ENCODE measurements at places on chromosomes 4 and X.

GRCh38 chr4:26807330-26807729 lies 53.3 kb upstream of the STIM2 start:
- DNase-seq, result no peak

DNA sequence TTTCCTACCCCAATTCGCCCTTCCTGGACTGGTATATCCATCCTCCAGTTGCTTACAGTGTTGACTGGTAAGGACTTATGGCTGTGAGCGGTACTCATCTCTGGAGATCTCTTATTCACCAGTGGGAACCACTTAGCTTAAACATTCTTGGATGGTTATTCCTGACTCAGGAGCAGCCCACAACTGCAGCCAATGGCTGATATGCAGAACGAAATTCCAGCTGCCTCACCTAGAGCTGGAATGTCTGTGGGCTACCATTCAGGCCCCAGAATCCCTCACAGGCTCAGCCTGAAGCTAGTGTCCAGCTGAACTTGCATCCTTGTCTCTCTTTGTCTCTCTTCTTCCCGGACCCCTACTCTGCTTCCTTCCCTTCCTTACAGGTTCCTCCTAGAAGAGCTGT lies 138.9 kb upstream of the SMIM31 start:
- no peak for DNase-seq

GRCh38 chr4:82223715-82224114 lies 150.1 kb downstream of the HNRNPD start:
- peak; percentile 52 for DNase-seq

- no peak for DNase-seq
Measured at GRCh38 chr4:163505374-163505773, 10.9 kb downstream of the TMA16 start.

- no peak for DNase-seq
Measured at GRCh38 chr4:18051281-18051680, 29.7 kb upstream of the LCORL start.

- DNase-seq, result no peak
Measured at GRCh38 chr4:188008377-188008776, 12.8 kb downstream of the ZFP42 start.

GRCh38 chr4:174225349-174226049 lies 58.0 kb downstream of the FBXO8 start:
- no peak for DNase-seq

DNA sequence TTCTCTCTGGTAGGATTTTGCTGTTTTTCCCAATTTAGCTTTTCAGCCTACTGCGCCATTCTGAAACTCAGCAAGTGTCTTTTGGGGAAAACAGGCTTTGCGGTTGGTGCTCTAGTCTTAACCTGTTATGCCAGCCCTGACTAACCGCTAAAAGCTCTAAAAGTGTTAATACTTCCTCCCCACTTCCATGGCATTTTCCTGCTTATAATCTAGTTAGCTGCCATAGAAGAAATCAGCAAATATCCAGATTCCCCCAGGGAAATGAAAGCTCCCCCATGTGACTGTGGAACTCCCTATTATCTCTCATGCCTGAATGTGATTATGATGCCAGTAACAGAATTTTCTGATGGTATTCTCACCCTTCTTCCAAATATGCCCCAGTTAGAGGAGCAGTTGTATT lies 28.7 kb upstream of the GYPA start:
- no peak for DNase-seq

GRCh38 chr4:174281182-174281737 lies 2.2 kb downstream of the FBXO8 start:
- DNase-seq, result no peak

GRCh38 chr4:95077864-95078263 lies 320.1 kb downstream of the BMPR1B start:
- no peak for DNase-seq

DNA sequence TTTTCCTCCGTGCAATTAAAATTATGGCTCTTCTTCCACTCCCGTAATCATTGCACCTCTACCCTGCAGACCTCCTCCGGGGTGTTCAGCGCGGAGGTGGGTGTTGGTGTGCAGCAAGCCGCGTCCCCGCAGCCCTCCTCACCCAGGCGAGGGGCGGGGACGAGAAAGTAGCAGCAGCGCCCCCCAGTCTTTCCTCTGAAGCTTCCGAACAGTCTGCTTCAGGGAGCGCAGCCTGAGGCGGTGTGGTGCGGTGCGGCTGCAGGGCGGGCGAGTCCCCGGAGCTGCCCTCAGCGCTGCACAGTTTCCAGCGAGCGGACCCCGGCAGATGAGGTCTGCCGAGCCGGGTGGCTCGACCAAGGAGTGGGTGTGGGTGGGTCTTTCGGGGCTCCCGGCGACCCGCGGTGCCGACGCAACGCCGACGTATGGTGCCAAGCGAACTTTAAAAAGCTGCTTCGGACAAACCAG lies at the start of gene FRAS1:
Gene FRAS1 (plus strand): TSS at position 189 of the 465 bp plus-strand sequence. CDS start 687 bp downstream, outside the sequence.
- peak; percentile 5 for DNase-seq

GRCh38 chr4:6283282-6283681 lies 13.6 kb downstream of the WFS1 start:
- DNase-seq, result no peak

- DNase-seq, result no peak
Measured at GRCh38 chr4:82561786-82562563, at the start of gene TMEM150C. Gene TMEM150C, minus strand, starts transcription at chr4:82561988. Its CDS starts 57,331 bp downstream, at chr4:82504657.

- DNase-seq, result peak; percentile 74
Measured at GRCh38 chrX:46978341-46979291, 66.4 kb downstream of the JADE3 start.

- no peak for DNase-seq
Measured at GRCh38 chr4:83830138-83830888, 294.4 kb downstream of the GPAT3 start.

- DNase-seq, result no peak
Measured at GRCh38 chrX:29587107-29587506, 628.3 kb upstream of the MAGEB2 start.

- DNase-seq, result no peak
Measured at GRCh38 chr4:54723820-54724219, 66.1 kb downstream of the KIT start.

DNA sequence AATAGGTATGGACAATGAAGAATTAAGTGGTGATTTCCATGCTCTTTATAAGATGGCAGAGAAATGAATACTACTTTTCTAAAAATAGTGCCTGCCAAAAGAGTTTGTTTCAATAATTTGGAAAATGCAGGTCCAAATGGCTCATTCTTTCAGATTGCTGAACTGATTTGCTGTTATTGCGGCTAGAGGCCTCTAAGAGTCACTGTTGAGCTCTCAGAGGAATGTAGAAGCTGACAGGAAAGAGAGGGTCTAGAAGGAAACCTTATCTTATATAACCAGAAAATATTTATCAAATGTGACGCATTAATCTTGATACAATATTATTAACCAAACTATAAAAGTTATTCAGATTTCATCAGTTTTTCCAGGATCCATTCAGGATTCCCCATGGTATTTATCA lies 65.7 kb upstream of the PAGE1 start:
- DNase-seq, result peak; percentile 23

DNA sequence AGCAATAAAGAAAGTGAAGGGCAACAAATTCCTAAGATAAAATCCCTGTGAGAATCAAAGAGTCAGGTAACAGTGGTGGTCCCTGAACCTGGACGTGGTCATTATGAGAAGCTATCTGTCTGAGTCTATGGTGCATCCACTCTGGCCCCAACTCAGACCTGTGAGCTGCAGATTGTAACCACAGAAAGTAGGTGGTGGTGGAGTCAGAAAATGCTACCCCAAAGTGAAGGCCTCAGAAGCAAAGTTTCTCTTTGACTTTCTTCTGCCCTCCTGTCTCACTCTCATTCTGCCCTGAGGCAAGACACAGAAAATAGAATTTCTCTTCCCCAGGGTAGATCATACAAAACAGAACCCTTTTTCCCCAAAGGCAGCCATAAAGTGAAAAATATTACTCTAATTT lies 84.1 kb upstream of the NEIL3 start:
- DNase-seq, result no peak

GRCh38 chr4:111113591-111113990 lies 490.7 kb upstream of the PITX2 start:
- no peak for DNase-seq

DNA sequence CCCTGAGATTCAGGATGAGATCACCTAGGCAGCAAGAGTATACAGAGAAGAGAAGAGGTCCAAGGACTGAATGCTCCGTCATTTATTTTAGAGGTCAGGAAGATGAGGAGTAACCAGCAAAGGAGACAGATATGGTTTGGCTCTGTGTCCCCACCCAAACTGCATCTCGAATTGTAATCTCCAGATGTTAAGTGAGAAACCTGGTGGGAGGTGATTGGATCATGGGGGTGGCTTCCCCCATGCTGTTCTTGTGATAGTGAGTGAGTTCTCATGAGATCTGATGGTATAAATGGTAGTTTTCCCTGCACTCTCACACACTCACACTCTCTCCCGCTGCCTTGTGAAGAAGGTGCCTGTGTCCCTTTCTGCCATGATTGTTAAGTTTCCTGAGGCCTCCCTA lies 60.8 kb downstream of the MID1IP1 start:
- no peak for DNase-seq

GRCh38 chr4:33054656-33055196 lies 2334.6 kb downstream of the PCDH7 start:
- no peak for DNase-seq

DNA sequence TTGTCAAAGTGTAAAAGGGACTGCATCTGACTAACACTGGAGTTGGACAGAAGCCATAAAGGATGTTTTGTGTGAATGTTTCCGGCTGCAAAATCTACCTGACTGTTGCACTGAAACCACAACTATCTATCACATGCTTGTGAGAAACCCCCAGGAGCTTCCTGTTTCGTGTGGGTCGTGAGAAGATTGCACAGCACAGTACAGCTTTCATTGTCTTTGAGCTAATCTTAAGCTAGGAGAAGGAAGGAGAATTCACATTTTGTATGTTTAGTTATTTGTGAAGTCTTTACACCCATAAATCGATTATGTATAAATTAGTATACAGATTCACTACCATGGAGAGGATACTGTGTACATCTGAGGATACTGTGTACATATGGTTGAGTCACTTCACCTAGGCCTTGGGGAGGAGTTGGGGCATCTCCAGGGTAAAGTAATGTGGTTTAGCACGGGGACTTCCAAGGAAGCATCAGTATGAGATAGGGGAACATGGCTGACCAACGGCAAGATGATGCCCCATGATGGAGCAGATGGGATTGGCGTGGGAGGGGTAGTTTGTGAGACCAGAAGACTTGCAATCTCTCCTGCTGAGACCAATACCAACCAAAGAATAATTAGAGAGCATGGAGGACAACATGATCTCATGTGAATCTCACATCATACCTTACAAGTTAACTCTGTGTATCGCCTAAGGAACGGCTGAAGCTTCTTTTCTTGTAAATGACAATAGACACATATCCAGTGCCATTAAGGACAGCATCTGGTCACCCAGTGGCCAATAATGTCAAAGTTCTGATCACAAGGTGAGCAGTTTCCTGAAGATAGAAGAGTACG lies 43.1 kb upstream of the FAM9C start:
- peak; percentile 93 for DNase-seq

DNA sequence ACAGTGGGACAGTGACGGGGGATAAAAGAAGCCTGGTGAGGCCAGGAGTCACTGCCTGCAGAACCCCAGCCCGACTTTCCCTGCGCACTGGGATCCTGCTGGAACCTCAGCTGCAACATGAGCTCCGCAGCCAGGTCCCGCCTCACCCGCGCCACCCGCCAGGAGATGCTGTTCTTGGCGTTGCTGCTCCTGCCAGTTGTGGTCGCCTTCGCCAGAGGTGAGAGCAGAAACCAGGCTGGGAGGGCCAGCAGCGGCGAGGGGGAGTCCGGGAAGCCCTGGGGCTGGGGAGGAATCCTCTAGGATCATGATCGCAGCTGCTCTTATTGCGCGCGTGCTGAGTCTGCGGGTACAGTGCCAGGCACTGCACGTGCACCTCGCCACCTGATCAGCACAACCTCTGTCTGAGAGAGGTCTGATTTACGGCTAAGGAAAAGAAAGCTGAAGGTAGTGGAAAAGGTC lies at the start of gene PF4V1:
Gene PF4V1 (plus strand): TSS at position 51 of the 459 bp plus-strand sequence. CDS start 67 bp downstream, at position 118.
- no peak for DNase-seq

- no peak for DNase-seq
Measured at GRCh38 chr4:147782087-147782781, 50.3 kb downstream of the ARHGAP10 start.

DNA sequence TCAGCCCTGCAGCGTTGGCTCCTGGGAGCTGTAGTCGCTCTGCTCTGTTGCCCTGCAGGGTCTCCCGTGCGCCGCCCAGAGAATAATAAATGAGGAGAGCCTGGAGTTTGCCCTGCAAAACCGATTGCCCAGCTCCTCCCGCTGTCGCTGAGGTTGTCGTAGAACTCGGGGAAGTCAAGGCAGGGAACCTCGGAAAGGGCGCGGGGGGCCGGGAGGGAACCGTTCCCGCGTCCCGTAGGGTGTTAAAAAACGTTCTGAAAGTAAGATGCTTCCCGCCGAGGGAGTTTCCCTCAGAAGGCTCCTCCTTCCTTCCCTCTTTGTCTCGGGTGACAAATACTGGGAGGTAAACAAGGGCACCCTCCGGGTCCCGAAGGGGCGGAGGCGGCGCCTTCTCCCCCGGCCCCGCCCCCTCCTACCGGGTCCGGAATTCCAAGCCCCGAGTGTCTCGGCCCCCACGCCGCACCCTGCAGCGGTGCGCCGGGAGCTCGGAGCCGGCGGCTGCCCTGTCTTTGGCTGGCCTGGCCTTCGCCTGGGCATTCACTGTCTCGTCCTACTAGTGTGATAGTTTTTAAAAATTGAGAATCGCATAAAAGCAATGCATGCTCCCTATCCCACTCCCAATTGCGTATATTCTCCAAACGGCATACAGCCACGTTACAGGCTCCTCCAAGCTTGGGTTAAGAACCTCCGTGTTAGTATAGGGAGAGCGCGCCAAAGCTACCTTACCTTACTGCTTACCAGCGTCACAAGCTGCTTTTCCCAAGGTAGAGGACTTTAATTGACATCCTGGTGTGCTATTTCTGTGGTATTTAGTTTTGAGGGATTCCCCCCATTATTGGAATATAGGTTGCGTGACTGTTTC lies 964 bp upstream of the HMGB2 start:
- peak; percentile 1 for DNase-seq

- DNase-seq, result no peak
Measured at GRCh38 chr4:24013668-24014422, 124.0 kb upstream of the PPARGC1A start.

- no peak for DNase-seq
Measured at GRCh38 chr4:5927116-5927515, 34.2 kb upstream of the CRMP1 start.

GRCh38 chr4:20353646-20354045 lies 101.9 kb downstream of the SLIT2 start:
- DNase-seq, result no peak

DNA sequence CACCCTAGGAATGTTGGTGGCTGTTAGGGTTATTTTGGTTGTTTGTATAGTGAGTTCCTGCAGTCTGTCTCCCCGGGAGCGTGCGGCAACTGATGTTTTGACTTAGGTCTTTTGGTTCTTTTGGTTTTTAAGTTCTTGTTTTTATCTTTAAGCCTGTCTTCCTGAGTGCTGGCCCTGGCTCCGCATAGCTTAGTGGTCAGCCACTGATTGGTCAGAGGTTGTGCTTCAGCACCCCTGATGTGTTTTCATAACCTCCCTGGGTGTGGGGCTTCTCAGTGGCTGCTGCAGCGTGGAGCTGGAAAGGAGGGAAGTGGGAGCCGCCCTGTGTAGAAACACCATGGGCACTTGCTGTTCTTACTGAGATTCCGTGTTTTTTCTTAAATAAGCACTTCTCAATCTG lies 5.1 kb downstream of the PIGG start:
- no peak for DNase-seq

All from naive thymus-derived CD8-positive, alpha-beta T cell (primary cell).